Progenitor cell of endocrine pancreas (in vitro differentiated cells): ENCODE measurements at places on chromosomes 6 and 20. TPM values are rescaled to one million over a fixed set of nuclear protein-coding genes. Genes with fewer than 3 reads are reported as not detected.

- H3K4me1 ChIP-seq: peaks cover 45% of the 10 kb centered on the region
- no peak overlapping the region for H3K27ac ChIP-seq
- H3K27me3 ChIP-seq: no peaks in the 10 kb centered on the region
- H3K4me3 ChIP-seq: no peak overlapping the region
Measured at GRCh38 chr6:106908386-106908840, 66.1 kb downstream of the CD24 start.

GRCh38 chr6:154847318-154847717, 114.1 kb downstream of the SCAF8 start:
- H3K4me3 ChIP-seq: no peak overlapping the region
- H3K27me3 ChIP-seq: no peaks in the 10 kb centered on the region
- H3K27ac ChIP-seq: peak overlapping the region; percentile 5
- peaks cover 6% of the 10 kb centered on the region for H3K4me1 ChIP-seq
- H3K36me3 ChIP-seq: peaks cover 8% of the 10 kb centered on the region

DNA sequence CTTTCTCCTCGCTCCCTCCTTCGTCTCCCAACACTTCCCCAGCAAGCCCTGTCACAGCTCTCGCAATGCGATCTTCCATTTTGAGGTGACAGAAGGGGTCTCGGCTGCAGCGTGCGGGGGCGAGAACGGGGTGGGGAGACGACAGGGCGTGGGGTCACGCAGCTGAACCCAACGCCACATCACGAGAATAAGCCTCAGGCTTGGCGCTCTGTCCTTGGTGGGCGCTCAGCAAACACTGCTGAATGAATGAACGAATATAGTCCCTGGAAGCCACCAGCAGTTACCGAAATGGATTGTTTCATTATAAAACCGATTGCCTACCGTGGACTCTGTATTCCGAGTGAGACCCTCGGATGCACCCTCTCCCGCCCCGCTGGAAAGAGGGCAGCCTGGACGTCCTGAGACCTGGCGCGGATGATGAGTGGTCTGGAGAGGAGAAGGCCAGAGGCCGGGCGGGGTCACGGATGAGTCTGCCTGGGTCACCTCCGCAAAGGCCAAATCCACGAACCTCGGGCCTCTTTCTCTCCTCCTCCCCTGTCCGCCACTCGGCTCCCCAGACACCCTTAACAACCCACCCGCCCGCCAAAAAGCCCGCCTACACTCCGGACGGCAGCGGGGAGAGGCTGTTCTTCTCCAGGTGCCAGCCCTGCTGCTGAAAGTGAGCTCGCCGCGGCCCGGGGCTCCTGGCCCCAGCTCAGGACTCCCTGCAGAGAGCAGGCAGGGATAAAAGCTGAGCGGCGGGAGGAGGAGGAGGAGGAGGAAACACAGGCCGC, 3.7 kb downstream of the NRN1 start:
- DNase-seq: no peak
- H3K27me3 ChIP-seq: peaks cover 98% of the 10 kb centered on the region
- H3K27ac ChIP-seq: peak overlapping the region; percentile 62
- peaks cover 12% of the 10 kb centered on the region for H3K4me1 ChIP-seq
- peak overlapping the region; percentile 48 for H3K4me3 ChIP-seq

GRCh38 chr6:116842459-116842858, 13.6 kb upstream of the GPRC6A start:
- no peaks in the 10 kb centered on the region for H3K27me3 ChIP-seq
- no peak overlapping the region for H3K27ac ChIP-seq
- peaks cover 3% of the 10 kb centered on the region for H3K4me1 ChIP-seq
- no peaks in the 10 kb centered on the region for H3K36me3 ChIP-seq
- H3K4me3 ChIP-seq: no peak overlapping the region

- no peaks in the 10 kb centered on the region for H3K4me1 ChIP-seq
- peaks cover 20% of the 10 kb centered on the region for H3K27me3 ChIP-seq
- no peaks in the 10 kb centered on the region for H3K36me3 ChIP-seq
- no peak for DNase-seq
- no peak overlapping the region for H3K4me3 ChIP-seq
- H3K27ac ChIP-seq: no peak overlapping the region
Measured at GRCh38 chr6:105592329-105592728, 189.4 kb upstream of the PREP start.

GRCh38 chr6:163893609-163894189, 479.2 kb downstream of the QKI start:
- H3K4me3 ChIP-seq: no peak overlapping the region
- no peaks in the 10 kb centered on the region for H3K36me3 ChIP-seq
- no peaks in the 10 kb centered on the region for H3K4me1 ChIP-seq
- no peaks in the 10 kb centered on the region for H3K27me3 ChIP-seq

DNA sequence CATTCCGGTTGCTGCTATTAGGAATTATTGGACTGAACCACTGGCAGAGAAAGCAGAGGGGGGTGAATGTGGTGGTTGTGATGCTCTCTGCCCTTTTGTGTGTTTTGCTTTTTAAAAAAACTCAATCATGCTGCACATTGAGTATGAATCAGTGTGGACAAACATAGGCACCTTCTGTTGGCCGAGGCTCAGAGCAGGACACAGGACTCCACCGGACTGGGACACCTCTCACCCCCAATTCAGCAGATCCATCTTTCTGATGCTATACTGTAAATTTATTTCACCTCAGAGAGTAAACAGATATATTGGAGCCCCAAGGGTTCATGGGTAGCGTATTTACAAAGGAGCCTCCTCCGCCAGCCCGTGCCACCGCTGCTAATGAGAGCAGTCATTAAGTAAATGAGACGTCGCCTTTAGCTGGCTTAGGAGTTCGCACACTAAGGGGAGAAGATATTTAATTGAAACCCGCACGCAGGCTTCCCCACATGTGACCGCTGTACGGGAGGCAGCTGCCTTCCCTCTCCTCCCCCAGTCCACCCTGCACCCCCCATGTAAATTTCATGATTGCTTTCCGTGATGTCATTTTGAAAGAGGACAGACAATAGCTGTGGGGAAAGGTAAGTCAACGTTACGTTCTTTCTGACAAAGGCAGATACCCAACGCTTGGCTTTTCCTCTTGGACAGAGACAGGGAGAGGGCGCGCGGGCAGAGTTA, at the start of gene MYT1:
TSS of gene MYT1 (plus strand) at position 330 of the 714 bp plus-strand sequence. CDS start 34,410 bp downstream, outside the sequence.
- DNase-seq: no peak
- H3K27ac ChIP-seq: peak within 1 kb of the TSS; percentile 82
- H3K27me3 ChIP-seq: peaks cover 65% of the 10 kb centered on the region
- H3K4me3 ChIP-seq: peak within 1 kb of the TSS; percentile 33
- no peaks in the 10 kb centered on the region for H3K36me3 ChIP-seq

DNA sequence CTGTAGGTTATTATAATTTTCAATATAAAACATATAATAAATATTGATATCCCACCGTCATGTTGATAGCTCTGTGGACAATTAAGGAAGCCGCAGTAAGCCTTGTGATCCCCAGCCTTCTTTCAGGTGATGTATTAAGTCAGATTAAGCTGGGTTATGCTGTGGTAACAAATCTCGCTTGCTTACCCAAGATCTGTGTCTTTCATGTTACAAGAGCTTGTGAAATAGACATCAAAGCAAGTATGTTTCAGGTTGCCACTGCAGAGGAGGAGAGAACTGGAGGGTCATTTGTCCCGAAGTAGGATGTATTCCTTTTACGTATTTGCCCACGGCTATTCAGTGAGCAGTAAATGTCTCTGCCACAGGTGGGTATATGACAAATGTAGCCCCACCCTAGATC, 17.8 kb upstream of the BCKDHB start:
- peaks cover 2% of the 10 kb centered on the region for H3K4me1 ChIP-seq
- no peaks in the 10 kb centered on the region for H3K27me3 ChIP-seq
- DNase-seq: no peak
- H3K27ac ChIP-seq: no peak overlapping the region
- H3K36me3 ChIP-seq: no peaks in the 10 kb centered on the region

GRCh38 chr6:120869397-120869796, 464.9 kb downstream of the TBC1D32 start:
- H3K27me3 ChIP-seq: no peaks in the 10 kb centered on the region
- H3K4me3 ChIP-seq: no peak overlapping the region
- H3K36me3 ChIP-seq: no peaks in the 10 kb centered on the region
- peak; percentile 18 for DNase-seq

- no peak overlapping the region for H3K4me3 ChIP-seq
- H3K27me3 ChIP-seq: no peaks in the 10 kb centered on the region
- H3K27ac ChIP-seq: no peak overlapping the region
Measured at GRCh38 chr6:4008324-4009047, 70.5 kb downstream of the FAM217A start.

The TFAP2D gene
- not detected in 2 replicates for total RNA-seq

The FOXQ1 gene
- 2.0 and 2.9 TPM in 2 replicates for total RNA-seq

The DNAH8 gene
- total RNA-seq: 0.12 and 0.13 TPM in 2 replicates
